Substantia nigra (tissue), 51 donors: ENCODE measurements at places on chromosomes 6 and 20.

GRCh38 chr6:25312703-25313102, 33.5 kb downstream of the CARMIL1 start:
- no peak for DNase-seq

DNA sequence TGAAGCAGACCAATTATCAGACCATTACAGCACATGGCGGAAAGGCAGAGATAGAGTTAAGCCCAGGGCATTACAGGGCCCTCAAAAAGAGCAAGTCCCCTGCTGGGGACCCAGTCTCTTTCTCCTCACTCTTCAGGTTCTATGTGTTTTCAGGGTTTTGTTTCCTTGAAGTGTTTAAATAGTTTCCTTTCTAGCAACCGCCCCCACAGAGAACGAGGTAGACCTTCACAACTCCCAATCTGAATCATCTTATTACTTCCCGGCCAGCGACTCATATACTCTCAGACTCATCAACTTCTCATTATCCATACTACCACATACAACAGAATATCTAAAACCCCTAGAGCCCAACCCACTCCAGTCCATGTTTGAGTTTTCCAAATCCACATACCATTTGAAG, 526.6 kb upstream of the ARID1B start:
- no peak for DNase-seq

DNA sequence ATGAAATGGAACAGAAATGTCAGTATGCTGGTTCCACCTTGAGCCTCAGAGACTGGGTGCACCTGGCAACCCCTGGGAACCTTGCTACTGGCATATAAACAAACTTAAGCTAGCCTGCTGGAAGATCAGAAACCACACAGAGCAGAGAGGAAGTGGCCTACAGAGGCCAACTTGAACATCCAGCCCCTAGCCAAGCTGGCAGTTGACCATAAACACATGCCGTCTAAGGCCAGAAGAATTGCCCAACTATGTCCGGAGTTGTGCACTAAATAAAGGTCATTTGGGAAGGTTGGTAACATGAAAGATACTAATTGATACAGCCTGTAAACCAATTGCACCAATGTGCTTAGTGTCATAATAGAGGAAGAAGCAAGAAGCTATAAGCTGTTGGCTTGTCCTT, 266.6 kb upstream of the BTBD3 start:
- DNase-seq: no peak

- no peak for DNase-seq
Observed at GRCh38 chr6:29953686-29954085, 11.4 kb downstream of the HLA-A start.

DNA sequence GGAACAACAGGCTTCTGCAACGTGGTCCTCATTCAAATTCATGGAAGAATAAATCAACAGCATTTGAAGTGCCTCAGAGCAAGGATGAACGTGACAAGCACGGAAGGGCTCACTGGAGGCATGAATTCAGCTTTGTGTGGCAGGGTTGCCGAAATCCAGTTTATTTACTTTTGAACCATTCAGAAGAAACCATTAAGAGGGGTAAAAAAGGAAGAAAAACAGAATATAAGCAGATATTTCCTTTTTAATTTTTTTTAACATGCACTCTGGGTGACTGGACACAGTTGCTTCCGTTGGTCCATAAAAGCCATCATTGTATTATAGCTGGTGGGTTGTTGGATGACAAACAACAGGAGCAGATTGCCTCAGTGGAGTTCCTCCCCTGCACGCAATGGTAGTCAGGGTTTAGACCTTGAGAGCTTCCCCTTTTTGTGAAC, 17.3 kb upstream of the SNRPB2 start:
- no peak for DNase-seq

DNA sequence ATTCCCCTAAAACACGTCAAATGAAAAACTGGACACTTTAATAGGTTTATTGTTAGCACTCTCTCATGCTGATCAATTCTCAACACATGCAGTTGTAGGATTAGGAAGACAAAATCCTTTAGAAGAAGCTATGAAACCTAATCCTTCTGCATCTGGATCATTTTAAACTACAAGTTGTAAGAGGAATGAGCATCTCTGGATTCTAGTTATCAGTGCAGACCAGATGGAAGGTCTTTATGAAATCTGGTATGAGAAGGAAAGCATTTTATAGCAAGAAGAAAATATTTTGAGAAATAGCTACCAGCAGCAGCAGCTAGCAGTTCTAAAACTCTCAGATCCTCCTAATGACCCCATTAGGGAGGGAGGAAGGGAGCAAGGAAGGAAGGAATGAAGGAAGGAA, 4.1 kb downstream of the HTR1E start:
- no peak for DNase-seq

GRCh38 chr6:38481851-38482250, 157.9 kb downstream of the BTBD9 start:
- no peak for DNase-seq

GRCh38 chr20:8133310-8133768, 1.3 kb downstream of the PLCB1 start:
- DNase-seq: no peak

DNA sequence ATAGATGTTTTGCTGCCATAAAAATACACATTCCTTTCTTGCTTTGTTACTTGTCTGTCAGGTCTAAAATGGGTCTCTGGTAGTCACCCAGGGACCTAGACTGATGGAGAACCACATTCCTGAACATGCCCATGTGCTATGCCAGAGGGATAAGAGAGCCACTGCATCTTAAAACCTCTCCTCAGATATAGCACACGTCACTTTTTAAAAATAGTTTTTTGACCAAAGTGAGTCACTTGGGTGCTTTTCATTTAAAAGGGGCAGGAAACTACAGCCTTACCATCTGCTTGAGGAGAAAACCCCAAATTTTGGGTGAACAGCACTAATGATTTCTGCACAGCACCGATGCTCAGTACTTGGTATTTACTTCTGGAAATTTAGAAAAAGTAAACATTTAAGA, 197.8 kb downstream of the OGFRL1 start:
- no peak for DNase-seq

DNA sequence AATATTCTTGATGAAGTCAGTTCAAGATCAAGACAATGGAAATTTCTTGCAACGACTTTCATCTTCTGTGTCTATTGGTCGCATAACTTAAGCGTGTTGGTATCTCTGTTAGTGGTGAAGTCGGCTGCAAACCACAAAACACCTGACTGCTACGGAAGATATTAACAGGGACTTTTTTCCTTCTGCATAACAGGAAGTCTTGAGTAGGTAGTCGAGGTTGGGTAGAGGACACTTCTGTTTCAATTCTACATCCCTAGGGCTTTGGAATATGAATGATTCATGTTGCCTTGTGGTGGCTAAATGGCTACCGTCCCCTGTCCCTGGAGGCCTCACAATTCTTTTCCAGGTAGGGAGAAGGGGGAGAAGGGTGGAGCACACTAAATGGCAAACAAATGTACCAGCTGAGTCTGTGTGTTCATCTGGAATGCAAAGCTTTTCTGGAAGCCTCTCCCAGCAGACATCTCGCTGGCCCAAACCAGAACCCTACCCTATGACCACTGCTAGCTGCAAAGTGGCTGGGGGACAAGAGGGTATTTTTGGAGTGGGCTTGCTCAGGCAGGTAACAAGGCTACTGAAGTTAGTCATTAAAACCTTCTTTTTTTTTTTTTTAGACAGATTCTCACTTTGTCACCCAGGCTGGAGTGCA, 34.6 kb upstream of the NKX2-2 start:
- no peak for DNase-seq

- no peak for DNase-seq
Observed at GRCh38 chr20:62745279-62745951, 36.8 kb downstream of the NTSR1 start.

DNA sequence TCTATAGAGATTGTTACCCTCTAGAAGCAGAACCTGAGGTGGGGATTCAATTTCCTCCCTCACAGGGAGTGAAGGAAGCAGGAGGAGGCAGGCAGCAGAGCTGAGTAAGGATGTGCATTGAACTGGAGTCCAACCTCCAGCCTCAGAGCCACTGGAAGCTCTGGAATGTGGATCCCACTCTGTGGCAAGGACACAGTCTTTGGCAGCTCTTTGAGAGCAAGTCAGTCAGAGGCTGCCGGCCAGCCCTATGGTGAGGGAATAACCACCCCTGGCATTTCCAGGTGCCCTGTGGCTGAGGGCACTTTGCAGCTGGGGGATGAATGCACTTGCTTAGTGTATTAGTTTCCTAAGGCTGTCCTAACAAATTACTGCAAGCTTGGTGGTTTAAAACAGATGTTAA, 37.2 kb downstream of the EBF4 start:
- DNase-seq: no peak

GRCh38 chr6:152236370-152237097, 400.6 kb downstream of the SYNE1 start:
- no peak for DNase-seq

GRCh38 chr6:138722425-138723371, 50.9 kb upstream of the CCDC28A start:
- no peak for DNase-seq
